Renal cortex interstitium (tissue), 15 donors: ENCODE measurements at places on chromosomes 11 and 22. TPM values are rescaled to one million over a fixed set of nuclear protein-coding genes. Genes with fewer than 3 reads are reported as not detected.

DNA sequence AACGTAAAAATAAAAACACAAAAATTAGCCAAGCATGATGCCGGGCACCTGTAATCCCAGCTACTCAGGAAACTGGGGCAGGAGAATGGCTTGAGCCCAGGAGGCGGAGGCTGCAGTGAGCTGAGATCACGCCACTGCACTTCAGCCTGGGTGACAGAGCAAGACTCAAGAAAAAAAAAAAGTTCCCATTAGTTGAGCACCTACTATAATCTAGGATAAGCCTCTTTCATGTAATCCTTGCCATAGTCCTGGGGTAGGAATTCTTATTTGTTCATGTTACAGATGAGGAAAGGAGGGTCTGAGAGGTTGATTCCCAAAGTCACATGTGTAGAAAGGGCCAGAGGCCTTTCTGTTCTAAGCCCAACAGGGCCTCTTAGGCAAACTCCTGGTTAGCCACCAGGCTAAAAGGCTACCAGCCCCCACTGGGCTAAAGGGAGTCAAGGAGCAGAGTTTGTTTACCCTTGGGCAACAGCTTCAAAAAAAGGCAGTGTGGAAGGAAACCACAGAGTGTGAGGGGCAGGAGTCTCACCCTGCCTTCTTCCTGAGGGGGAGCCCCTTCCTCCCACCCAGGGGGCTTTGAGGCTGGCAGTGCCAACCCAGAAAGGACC, 21.6 kb upstream of the CSNK1E start:
- no peak for DNase-seq

- DNase-seq, result no peak
These were observed 2.3 kb downstream of the PRR33 start for GRCh38 chr11:1889224-1889930.

DNA sequence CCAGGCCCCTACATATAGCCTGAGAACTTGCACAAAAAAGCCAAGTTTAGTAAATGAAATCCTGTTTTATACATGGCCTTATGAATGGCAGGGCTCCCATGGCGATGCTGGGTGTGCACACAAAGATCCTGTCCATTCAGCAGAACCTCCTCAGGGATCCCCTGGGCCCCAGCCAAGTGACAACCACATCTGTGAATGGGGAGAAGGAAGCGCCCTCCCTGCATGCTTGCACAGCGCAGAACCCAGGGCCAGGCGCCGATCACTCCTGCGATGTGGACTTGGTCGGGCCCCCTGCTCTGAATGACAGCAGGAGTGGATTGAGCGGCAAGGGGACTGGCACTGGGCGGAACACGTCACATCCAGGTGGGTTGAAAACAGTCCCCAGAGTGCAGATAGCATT, 4.5 kb upstream of the CDC42EP2 start:
- no peak for DNase-seq

DNA sequence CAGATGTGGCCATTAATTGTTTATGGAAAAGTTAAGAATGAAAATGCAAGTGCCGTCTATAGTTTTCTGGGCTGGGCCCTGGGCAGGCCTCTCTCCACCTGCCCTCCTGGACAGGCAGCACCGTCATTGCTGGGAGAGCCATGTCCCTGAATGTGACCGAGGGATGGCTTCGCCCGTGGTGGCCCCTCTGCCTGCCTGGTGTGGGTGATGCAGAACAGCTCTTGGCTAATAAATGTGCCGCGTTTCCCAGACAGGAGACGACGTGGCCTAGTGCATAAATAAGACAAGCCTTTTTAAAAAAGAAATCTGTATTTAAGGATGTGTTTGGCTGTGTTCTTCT, 407.3 kb downstream of the TBC1D22A start:
- no peak for DNase-seq

DNA sequence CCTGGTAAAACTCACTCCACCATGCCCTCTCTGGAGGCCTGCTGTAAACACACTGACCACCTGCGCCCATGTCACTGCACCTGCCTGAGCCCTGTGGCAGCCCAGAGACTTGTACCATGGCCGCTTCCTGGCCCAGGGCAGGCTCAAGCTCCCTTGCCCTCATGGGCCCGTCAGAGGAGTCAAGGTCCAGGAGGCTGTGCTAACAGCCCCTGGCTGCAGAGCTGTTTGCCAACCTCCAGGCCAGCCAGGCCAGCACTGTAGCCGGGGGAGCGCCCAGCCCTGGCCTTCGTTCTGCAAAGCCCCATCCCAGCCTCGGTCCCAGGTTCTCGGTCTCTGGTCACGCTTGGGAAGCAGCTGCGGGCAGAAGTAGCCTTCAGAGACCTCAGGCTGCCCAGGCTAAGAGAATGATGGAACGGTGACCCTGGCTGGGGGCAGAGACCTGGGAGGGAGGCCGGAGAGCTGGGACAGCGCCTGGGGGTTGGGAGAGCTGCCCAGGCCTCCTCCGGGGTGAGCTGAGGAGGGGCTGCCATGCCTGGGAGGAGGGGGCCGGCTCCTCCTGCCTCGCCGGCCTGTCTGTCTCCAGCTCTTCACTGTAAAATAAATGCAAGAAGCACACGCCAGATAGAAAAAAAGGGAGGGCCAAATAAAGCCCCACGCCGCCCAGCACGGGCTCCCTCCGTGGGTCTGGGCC, 11.9 kb upstream of the TCF20 start:
- no peak for DNase-seq

GRCh38 chr22:37331034-37331428, 48.7 kb downstream of the CYTH4 start:
- DNase-seq, result no peak

DNA sequence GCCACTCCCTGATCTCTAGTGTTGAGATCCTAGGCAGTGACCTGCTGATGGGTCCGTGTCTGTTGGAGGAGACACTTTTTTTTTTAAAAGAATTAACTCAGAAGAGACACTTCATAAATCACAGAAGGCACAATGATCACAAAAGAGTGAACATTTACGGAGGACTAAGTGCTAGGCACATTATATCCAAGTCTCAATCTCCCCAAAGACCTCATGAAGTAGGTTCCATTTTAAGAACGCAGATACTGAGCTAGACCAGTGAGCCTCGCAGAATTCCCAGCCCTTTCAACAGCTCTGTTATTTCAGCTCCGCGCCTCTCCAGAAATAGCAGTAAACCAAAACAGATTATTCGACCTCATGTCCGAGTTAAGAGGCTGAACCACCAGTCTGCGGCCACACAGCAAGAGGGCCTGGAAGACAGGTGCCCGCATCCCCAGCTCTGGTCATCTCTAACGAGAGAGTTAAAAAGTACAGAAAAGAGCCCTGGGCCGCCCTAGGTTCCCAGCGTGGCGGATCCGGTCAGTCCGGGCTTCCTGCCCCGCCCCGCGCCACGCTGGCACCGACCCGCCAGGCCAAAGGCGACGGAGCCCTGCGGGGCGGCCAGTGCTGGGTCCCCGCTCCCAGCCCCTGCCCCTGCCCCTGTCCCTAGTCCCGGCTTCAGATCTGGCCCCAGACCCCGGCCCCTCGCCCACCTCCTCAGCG, 612 bp downstream of the XBP1 start:
- no peak for DNase-seq

- no peak for DNase-seq
These were observed 22.0 kb upstream of the CTSC start for GRCh38 chr11:88359541-88359940.

GRCh38 chr22:29375398-29376076, 12.8 kb downstream of the AP1B1 start:
- no peak for DNase-seq

DNA sequence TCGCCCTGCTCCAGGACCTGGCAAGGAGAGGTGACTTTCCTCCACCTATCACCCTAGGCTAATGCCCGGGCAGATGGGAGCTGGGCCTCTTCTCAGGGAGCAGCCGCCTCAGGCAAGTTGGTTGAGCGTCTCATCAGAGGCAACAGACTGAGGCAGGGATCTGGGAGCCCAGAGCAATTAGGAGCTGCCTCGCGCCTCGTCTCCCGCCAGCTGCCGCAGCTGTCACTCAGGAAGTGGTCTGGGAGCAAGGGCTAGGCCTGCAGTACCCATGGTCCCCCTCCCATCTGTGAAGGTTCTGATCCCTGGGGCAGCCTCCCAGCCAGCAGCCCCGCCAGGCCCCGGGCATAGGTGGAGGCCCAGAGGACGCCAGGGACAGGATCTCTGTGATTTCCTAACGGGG, 4.6 kb upstream of the CABP7 start:
- DNase-seq, result no peak

GRCh38 chr11:33394431-33395109, 137.4 kb downstream of the HIPK3 start:
- no peak for DNase-seq

DNA sequence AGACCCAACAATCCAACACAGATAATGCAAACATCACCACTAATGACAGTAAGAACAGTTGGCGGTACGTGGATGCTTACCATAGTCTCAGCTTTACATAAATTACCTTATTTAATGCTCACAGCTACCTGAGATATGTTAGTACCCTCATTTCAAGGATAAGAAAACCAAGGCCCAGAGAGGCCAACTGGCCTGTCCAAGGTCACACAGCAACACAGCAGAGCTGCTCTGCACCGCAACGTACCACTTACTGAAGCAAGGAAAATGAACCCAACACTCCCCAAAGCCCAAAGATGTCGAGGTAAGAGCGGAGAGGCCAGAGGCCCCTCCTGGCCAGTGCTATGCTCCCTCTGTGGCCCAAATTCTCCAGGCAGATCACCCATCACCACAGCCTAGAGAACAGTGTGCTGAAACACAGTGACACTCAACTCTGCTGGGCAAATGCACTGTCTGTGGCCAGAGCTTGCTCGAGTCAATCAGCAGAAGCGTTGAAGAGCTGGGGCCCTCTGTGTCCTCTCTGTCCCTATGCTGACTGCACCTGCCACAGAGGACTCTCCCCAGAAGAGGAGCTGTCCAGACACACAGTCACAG, 14.0 kb downstream of the SHANK2 start:
- DNase-seq, result no peak

GRCh38 chr11:128299132-128299726, 288.1 kb downstream of the ETS1 start:
- no peak for DNase-seq

- no peak for DNase-seq
These were observed 41.7 kb downstream of the HORMAD2 start for GRCh38 chr22:30121960-30122359.

GRCh38 chr11:106032861-106033260, 10.8 kb upstream of the MSANTD4 start:
- no peak for DNase-seq

GRCh38 chr11:65862941-65863888, 3.0 kb downstream of the MUS81 start:
- DNase-seq, result no peak

DNA sequence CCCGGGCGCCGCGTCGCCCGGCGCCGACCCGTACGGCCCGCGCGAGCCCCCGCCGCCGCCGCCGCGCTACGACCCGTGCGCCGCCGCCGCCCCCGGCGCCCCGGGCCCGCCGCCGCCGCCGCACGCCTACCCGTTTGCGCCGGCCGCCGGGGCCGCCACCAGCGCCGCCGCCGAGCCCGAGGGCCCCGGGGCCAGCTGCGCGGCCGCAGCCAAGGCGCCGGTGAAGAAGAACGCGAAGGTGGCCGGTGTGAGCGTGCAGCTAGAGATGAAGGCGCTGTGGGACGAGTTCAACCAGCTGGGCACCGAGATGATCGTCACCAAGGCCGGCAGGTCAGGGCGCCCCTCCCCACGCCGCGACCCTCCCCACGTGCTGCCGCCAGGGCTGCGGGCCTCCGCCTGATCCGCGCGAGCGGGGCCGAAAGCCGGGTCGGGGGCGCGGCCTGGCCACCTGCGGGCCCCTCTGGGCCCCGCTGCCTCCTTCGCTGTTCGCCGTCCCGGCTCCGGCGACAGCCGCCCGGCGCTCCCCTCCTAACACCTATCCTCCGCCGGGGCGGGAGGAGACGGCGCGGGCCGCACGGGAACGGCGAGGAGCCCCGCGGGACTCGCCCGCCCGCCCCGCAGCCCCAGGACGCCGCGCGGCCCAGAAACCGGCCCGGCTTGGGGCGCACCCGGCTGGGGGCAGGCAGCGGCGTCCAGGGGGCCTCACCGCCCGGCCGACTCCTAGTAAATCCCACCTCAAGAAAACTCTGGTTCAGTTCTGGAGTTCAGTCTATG, 560 bp downstream of the TBX1 start:
- no peak for DNase-seq

GRCh38 chr22:47471406-47471805, 709.0 kb downstream of the TBC1D22A start:
- DNase-seq, result no peak

- DNase-seq, result no peak
These were observed 62.9 kb downstream of the CRYBB2 start for GRCh38 chr22:25282346-25282670.

DNA sequence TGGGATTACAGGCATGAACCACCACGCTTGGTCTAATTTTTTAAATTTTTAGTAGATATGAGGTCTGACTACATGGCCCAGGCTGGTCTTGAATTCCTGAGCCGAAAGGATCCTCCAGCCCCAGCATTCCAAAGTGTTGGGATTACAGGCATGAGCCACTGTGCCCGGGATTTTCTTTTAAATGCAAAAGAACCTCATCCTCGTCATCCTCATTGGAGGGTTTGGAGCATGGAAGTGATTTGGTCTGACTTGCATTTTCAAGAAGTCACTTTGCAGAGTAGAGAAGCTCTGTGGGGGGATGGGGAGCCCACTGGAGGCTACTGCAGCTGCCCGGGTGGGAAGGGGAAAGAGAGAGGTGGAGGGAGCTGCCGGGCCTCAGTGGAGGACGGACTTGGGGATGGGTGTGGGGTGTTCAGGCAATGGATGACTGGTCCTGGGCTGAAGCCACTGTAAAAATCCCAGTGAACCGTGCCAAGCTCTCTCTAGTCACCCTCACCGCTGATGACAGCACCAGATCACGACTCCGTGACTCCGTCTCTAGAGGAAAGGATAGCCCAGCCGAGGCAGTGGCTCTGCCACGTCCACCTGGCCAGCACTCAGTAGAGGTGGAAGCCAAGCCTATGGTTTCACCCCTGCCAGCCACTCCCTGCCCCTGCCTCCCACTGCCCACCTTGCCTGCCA, 32.8 kb upstream of the SLC22A12 start:
- no peak for DNase-seq

Gene DMC1
- polyA plus RNA-seq, result 5.6 TPM

Gene OTOG
- polyA plus RNA-seq, result 0.27 TPM

Gene MYEOV
- polyA plus RNA-seq, result 8.1 TPM

Gene TRIM66
- polyA plus RNA-seq, result 8.8 TPM

Gene UPK3A
- polyA plus RNA-seq, result 1.3 TPM

Gene CRYBB3
- polyA plus RNA-seq, result 0.16 TPM

Gene KLHL35
- 0.68 TPM for polyA plus RNA-seq

Gene MTMR2
- 57.2 TPM for polyA plus RNA-seq

Gene OR52N2
- not detected for polyA plus RNA-seq

Gene CCDC15
- polyA plus RNA-seq, result 4.0 TPM

Gene SYT12
- 0.20 TPM for polyA plus RNA-seq

Gene PGA4
- polyA plus RNA-seq, result 0.05 TPM

Gene NCAM1
- 83.2 TPM for polyA plus RNA-seq

Gene TRIM6
- polyA plus RNA-seq, result 24.0 TPM
